ENCODE measurements at places on chromosomes 16 and 17.

GRCh38 chr16:8869212-8869987 is 594 bp upstream of the CARHSP1 start:
- DNase-seq = peak; percentile 69

DNA sequence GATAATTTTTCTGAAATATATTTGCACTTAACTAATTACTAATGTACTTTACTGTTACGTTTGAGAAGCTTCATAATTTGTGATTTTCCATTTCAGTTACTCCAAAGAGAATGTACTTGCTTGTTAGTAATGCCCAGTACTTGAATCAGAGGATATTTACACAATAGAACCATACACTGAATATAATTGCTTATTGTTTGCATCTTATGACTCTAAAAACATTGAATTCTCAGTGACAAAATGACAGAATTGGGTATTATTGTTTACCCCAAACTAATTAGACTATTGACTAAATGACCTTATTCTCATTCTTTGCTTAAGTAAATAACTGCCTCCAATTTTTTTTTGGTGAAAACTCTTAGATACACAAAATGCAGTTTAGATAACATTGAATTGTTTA is 8.9 kb downstream of the CCP110 start:
- no peak for DNase-seq

DNA sequence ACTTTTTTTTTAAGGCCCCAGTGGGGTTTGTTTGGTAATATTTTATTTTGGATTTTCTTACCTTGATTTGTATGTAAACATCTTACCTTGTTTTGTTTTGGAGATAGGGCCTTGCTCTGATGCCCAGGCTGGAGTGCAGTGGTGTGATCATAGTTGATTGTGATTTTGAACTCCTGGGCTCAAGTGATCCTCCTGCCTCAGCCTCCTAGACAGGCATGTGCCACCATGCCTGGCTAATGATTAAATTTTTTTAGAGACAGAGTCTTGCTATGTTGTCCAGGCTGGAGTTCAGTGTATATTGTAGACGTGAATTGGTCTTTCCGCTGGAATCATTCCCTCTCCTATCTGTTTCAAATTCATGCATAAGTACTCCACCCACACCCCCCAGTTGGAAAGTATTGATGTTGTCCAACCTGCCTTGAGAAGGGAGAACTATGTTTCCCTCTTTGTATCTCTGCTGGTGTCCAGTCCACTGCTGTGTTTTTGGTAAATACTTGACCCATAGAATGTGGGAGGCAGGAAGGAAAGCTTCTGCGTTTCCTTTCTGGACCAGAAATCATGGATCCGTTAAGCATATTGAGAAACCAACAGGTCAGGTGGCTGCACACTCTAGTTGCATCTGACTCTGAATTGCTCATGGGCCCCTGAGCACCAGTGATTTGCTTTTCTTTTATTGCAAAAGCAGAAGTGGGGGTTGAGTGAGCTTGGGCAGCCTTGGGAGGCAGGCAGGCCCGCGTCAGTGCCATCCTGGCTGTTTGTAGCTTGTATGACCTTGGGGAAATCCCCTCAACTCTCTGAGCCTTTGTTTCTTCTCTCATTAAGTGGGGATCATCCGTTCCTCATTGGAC is 25.0 kb downstream of the RMI2 start:
- DNase-seq = no peak

GRCh38 chr17:69588827-69589239 is 174.3 kb downstream of the MAP2K6 start:
- DNase-seq = no peak

GRCh38 chr16:5321930-5322329 is 224.3 kb upstream of the EEF2KMT start:
- no peak for DNase-seq

- no peak for DNase-seq
Measured at GRCh38 chr17:17906418-17907215, 65.6 kb downstream of the TOM1L2 start.

- no peak for DNase-seq
Measured at GRCh38 chr17:29665481-29665810, 42.7 kb upstream of the CORO6 start.

DNA sequence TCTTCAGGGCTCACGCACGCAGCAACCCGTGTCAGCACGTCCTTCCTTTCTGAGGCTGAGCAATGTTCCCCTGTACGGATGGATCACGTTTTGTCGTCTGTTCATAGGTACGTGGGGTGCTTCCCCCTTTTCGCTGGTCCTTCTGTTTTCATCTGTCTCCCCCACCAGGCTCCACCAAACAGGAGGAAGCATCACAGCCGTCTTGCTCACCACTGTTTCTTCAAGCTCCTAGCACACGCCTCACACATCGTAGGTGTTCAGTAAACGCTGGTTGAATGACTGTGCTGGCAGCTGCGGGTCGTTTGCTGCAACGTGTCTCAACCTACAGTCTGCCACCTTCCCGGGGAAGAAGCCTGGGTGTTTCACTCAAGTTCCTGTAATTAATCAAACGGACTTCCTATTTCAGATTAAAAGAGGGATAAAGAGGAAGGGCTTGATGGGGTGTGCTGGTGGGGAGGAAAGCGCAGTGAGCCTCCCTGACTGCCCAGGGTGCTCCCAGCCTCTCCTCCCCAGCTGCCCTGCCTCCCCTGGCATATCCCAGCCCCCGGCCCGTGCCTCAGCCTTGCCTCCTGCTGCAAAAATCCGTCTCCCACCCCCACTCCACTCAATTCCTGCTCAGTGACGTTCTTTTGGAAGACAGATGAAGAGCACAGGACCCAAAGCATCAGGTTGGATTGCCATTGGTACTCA is 76.7 kb upstream of the DOC2B start:
- no peak for DNase-seq
